ENCODE measurements at places on chromosomes 13 and 19. TPM values are rescaled to one million over a fixed set of nuclear protein-coding genes. Genes with fewer than 3 reads are reported as not detected.

DNA sequence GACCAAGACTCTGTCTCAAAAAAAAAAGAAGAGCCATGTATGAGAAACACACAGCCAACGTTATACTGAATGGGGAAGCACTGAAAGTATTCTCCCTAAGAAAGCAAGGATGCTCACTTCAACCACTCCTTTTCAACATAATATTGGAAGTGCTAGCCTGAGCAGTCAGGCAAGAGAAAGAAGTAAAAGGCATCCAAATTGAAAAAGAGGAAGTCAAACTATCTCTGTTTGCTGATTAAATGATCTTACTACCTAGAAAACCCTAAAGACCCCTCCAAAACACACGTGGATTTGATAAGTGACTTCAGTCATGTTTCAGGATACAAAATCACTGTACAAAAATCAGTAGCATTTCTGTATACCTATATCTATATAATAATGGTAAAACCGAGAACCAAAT, 16.2 kb downstream of the WBP4 start:
- no peak for DNase-seq

GRCh38 chr13:60662595-60662994, 265.6 kb downstream of the TDRD3 start:
- no peak for DNase-seq

DNA sequence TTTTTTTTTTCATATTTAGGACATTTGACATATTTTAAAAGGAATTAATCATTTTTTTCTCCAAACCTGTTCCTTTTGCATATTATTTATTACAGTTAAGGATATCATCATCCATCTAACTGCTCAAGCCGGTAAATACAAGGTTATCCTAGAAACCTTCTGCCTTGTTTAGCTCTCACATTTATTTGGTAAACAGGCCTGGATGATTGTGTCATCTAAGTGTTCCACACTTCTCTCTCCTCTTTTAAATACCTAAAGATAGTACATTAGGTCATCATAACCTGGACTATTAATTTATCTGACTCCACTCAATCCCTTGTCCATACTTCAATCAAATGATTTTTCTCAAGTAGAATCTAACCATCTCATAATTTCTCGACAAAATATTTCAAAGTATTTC, 511.7 kb upstream of the KLHL1 start:
- no peak for DNase-seq

GRCh38 chr13:66576381-66576780, 653.8 kb downstream of the PCDH9 start:
- DNase-seq = no peak

DNA sequence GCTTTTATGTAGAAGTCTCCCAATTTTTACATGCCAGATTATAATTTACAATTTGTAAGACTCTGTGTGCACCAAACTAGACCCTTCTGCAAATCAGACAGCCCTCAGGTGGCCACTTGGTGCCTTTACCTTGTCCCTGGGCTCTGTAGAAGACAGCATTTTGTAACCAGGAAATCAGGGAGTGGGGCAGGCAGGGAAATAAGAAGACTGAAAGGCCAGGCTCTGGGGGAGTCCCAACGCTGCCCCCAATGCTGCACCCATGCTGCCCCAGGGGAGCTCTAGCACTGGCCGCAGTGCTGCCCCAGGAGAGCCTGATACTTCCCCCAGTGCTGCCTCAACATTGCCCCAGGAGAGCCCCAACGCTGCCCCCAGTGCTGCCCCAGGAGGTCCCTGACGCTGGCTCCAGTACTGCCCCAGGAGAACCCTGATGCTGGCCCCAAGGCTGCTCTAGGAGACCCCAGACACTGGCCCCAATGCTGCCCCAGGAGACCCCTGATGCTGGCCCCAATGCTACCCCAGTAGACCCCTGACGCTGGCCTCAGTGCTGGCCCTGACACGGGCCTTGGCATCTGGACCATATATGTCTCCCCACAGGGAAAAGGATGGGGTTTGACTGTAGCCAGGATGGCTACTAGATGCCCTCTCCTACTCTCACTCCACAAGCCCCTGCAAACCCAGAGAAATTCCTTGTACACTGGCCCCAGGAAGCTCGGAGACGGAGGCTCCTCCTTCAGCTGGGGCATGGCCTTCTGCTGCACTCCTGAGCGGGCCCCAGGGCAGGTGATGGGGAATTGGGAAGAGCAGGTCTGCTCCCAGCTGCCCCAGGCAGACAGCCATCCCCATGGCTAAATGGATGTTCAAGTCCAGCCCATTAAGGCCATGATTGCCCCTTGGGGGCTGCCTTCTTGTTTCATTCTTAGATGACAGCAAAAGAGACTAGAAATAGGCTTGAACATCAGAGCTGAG, 23.6 kb downstream of the VSTM2B start:
- DNase-seq = no peak

DNA sequence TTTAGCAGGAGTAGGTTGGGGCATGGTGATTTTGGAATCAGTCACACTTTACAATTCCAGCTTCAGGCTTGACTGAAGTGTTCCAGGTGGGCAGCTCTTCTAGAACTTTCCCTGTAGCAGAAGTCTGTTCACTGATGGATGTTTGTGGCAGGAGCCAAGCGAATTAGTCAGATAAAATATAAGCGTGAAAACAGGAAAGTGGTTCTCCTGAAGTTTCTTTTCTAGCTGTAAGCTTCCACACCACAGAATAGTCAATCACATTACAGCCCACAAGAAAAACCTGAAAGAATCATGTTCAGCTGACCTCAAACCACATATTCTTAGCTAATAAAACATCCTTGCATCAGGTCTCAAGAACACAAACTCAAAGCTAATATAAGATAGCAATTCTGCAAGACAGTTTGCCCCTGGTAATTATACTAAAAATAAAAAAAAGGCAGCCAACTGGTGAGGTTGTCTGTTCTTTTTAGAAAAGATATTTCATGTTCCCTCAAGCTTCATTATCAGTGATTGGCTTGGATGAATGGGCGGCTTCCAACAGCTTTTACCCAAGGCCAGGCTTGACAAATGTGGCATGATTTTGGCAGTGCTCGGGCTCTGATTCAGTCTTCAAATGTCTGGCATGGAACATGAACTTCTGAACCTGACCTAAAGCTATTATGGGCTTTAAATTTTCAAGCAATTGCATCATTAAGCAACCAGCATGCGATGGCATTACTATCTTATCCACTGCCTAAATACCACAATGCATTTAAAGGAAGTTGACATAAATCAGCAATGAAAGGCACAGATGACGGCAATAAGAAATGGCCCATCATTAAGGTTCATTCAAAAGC, 136.8 kb downstream of the DCLK1 start:
- DNase-seq = peak; percentile 68

- no peak for DNase-seq
Measured at GRCh38 chr19:17248011-17248776, 2.5 kb upstream of the NR2F6 start.

- no peak for DNase-seq
Measured at GRCh38 chr13:89791971-89792630, 1555.4 kb upstream of the MIR17HG start.

- DNase-seq = no peak
Measured at GRCh38 chr19:35222373-35223015, 6.0 kb downstream of the FAM187B start.

DNA sequence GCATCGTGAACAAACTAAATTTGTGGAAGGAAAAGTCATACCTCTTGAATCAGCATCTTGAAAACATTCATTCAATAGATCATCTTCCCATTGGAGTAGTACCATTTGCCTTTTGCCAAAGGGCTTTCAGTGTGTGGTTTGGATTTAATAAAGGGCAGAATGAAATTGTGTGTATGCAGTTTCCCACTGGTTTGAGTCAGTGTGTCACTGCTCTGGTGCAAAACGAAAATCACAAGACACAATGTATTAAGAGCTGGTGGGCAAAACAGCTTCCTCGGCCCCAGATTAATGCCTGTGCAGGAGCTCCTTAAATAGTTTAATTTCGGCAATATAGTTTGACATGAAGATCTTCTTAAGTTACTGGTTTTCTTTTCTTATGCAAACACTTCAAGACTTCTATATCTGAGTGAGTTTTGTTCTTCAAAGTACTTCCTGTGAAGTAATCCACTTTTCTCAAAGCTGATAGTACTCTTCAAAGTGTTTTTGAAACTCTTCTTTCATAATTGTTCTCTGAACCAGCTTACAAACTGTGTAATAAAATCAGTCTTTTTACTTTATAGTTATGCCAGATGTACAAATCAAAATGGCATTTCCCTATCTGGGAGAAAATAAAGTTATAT, 32.1 kb downstream of the RASL11A start:
- no peak for DNase-seq

DNA sequence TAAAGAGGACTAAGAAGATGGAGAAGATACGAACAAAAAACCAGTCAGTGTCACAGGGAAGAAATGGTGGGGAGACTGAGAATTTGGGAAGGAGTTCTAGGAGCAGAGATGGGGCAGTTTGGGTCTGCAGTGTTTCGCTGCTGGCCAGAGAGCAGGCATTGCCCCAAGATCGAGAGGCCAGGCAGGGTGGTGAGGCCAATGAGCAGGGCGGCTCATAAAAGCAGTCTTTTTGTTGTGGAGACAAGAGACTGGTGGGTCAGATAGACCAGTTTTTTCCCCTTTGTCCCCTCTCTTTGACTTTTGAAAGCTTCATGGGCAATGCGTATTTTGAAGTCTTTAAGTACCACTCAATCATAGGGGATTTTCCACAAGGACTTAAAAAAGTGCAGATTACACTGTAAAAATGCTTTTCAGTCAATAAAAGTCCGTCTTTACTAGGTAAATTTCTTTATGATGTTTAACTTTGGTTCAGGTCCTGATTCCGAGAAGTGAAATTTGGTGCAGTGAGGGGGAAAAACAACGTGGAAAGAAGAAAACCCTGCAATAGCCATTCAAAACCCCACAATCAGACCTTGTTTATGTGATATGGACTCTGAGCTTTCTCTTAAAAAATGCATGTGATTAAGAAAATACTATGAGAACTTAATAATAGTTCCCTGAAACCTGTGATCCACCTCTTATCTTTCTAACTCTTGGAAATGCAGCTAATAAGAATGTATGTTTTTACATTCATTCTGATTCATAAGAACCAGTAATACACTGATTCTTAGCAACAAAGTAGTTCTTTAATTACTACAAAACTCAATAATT, 338.9 kb downstream of the KLF5 start:
- no peak for DNase-seq

GRCh38 chr13:101730420-101731000, 278.0 kb downstream of the ITGBL1 start:
- no peak for DNase-seq

DNA sequence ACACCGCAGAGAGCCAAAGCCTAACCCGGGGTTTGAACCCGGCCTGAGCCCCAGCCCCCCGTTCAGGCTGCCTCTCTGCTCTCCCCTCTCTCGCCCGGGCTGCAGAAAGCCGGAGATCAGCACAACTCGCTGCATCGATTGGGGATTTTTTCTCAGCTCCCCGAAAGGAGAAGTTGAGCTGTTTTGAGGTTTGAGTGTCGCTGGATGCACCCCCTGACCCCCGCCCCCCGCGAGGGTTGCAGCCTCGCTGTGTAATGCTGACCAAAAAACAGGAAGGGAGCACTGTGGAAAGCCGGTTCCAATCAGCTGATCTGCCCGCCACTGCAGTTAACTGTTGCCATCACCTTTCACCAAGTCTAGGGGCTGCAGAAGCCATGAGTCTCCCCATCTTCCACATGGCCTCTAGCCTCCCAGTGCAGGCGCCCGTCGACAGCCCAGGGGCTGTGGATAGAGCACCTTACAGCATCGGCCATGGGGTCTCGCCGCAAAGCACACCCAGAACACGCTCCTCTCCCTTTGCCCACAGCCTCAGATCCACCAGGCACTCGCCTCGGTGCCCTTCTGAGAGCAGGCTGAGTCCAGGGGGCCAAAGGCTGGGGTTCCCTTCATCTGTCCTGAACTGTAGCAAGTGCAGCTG, 34.5 kb downstream of the MYO9B start:
- no peak for DNase-seq

- peak; percentile 29 for DNase-seq
Measured at GRCh38 chr19:4575267-4576015, 16.0 kb upstream of the SEMA6B start.

DNA sequence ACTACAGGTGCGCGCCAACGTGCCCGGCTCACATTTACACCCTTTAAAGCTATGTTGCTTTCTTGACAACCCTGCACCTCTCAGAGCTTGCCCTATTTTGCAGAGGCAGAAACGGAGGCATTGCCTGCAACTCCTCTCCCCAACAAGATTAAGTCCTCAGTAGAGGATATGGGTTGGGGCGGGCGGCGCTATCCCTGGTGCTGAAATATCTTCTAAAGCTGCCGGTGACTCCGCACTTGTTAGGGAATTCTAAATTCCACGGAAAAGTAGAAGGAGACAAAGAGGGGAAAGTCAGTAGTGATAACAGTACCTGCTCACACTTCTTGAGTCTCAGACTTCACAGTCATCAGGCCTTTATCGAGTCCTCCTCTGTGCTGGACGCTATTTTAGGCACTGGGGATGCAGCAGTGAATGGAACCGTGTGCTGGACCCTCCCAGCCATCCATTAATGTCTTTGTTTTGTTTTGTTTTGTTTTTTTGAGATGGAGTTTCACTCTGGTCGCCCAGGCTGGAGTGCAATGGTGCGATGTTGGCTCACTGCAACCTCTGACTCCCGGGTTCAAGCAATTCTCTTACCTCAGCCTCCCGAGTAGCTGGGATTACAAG, 18.0 kb downstream of the SLC5A5 start:
- DNase-seq = no peak

DNA sequence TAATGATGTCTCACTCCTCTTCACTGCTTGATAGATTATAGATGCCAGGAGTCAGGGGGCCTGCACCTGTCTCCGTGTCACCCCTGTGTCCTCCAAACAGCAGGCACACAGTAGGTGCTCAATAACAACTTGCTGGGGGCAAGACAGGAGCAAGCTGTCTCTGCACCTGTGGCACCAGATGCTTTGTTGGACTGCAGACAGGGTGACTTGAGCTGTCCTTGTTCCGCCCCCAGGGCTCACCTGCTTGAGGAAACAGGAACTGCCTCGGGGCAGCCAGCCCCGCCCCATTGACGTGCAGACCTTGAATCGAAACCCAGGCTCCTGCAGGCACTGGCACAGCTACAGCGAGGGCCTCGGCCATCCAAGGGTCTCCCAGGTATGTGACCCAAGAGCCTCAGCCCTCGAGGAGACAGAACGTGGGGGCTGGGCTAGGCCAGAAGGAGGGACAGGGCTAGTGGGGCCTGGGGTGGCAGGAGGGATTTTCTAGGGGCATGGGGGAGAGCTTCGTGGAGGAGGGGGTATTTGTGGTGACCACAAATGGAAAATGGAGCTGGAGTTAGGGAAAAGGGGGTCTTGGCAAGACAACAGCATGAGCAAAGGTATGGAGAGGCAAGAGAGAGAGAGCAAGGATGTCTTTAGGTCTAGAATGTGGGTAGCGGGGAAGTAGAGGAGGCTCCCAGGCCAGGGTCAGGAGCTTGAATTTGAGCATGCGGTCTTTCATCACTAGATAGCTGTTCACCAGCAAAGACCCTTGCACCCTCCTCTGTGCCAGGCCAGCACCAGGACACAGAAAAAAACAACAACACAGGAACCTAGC, at the start of gene HSH2D:
Gene HSH2D (plus strand): TSS at position 287 of the 817 bp plus-strand sequence. CDS start 5,066 bp downstream, outside the sequence.
- DNase-seq = no peak

PCDH17 gene
- not detected for polyA plus RNA-seq

ZNF441 gene
- 3.4 TPM for polyA plus RNA-seq

DIRAS1 gene
- 11.1 TPM for polyA plus RNA-seq

C19orf85 gene
- not detected for polyA plus RNA-seq

ZSCAN4 gene
- not detected for polyA plus RNA-seq

AMER2 gene
- not detected for polyA plus RNA-seq
